ENCODE measurements at places on chromosomes 11 and 22. TPM values are rescaled to one million over a fixed set of nuclear protein-coding genes. Genes with fewer than 3 reads are reported as not detected.

GRCh38 chr11:77207618-77208313 lies 79.7 kb downstream of the MYO7A start:
- no peak overlapping the region for H3K27ac ChIP-seq
- no peak for DNase-seq
- no peak overlapping the region for H3K4me3 ChIP-seq
- H3K4me1 ChIP-seq: no peaks in the 10 kb centered on the region
- no peaks in the 10 kb centered on the region for H3K27me3 ChIP-seq
- H3K36me3 ChIP-seq: no peaks in the 10 kb centered on the region

HTR3B gene
- 0.11 TPM for polyA plus RNA-seq

KLHDC7B gene
- 23.4 TPM for polyA plus RNA-seq

PRODH gene
- 2.9 TPM for polyA plus RNA-seq

- no peaks in the 10 kb centered on the region for H3K36me3 ChIP-seq
- H3K27ac ChIP-seq: no peak overlapping the region
- no peak for DNase-seq
- no peak overlapping the region for H3K4me3 ChIP-seq
- no peaks in the 10 kb centered on the region for H3K4me1 ChIP-seq
Observed at GRCh38 chr11:19646308-19646707, 66.3 kb upstream of the NAV2 start.

GRCh38 chr22:49320714-49321476 lies 506.8 kb downstream of the BRD1 start:
- no peaks in the 10 kb centered on the region for H3K27me3 ChIP-seq
- H3K4me3 ChIP-seq: no peak overlapping the region
- H3K4me1 ChIP-seq: no peaks in the 10 kb centered on the region
- DNase-seq: no peak

GRCh38 chr11:84685149-84685548 lies 942.0 kb downstream of the DLG2 start:
- no peak overlapping the region for H3K4me3 ChIP-seq
- DNase-seq: no peak
- H3K27ac ChIP-seq: no peak overlapping the region
- H3K4me1 ChIP-seq: no peaks in the 10 kb centered on the region

DNA sequence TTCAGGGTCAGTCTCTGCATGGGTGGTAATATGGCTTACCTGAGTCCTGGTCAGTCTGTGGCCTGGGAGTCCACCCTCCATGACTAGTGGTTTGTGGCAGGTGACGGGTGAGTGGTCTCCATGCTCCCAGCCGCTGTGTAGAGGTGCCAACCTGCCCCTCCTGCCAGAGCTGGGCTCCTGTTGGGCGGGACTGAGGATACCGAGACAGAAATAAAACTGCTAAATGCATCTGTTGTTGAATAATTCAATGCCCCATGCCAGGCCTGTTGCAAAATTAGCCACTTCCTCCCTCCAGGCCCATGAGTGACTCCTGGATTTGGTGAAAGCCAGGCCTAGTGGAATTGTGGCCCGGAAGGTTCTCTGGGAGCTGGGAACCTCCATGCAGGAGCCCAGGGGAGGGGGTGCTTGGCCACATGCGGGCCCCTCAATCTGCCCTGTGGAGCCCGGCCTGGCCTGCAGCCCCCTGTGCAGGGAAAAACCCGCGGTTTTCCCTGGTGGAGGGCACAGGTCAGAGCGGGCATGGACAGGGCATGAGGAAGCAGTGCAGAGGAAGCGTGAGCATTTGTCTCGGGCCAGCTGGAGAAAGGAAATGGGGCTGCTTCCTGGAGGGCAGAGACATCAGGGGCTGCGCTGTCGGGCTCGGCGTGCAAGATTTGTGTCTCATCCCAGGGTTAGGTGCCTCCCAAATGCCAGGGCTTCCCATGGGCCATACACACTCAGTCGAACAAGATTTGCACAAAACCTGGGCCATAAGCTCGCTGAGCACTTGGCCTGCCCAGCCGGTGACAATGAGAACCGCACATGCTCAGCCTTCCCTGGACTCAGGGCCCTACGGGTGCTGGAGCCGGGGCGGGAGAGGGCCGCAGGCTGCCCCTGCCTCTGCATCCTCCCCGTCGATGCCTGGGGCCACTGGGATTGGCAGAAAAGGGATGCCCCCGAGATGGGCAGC lies 66.9 kb downstream of the KCNQ1 start:
- H3K4me3 ChIP-seq: no peak overlapping the region
- no peaks in the 10 kb centered on the region for H3K27me3 ChIP-seq
- H3K4me1 ChIP-seq: no peaks in the 10 kb centered on the region
- no peak overlapping the region for H3K27ac ChIP-seq
- no peaks in the 10 kb centered on the region for H3K36me3 ChIP-seq
- DNase-seq: no peak

DNA sequence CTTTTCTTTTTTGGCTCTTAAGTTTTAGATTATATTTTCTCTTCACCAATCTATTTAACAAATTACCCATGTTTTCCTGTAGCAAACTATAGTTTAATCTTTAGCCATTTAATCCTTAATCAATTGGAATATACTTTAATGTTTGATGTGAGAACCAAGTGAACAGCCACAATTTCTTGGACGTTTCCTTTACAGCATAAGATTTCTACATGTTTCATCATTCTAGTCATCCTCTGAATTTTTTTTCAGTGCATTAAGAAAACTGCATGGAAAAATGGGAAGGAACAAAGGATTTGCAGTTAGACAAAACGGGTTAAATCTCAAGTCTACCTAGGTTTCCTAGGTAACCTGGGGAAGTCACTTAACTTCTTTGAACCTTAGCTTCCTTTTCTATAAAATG lies 507.1 kb upstream of the CCDC90B start:
- H3K27ac ChIP-seq: no peak overlapping the region
- H3K4me1 ChIP-seq: no peaks in the 10 kb centered on the region
- DNase-seq: no peak
- H3K36me3 ChIP-seq: no peaks in the 10 kb centered on the region
- H3K27me3 ChIP-seq: no peaks in the 10 kb centered on the region

DNA sequence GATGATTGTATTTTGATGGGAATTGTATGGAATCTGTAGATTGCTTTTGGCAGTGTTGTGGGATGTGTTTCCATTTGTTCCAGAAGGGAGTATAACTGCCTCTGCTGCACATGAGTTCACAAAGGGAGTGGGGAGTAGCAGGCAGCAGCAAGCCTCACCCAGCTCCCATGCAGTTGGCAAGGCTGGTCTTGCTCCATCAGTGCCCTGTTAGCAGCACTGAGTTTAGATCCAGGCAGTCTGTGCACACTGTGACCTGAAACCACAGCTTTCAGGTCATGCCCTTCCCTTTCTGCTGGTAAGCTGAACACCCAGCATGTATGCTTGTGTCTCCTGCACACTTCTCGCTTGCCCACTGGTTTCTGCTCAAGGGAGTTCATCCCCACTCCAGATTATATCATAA lies 3.7 kb upstream of the NUCB2 start:
- no peak overlapping the region for H3K4me3 ChIP-seq
- H3K36me3 ChIP-seq: no peaks in the 10 kb centered on the region
- no peak for DNase-seq
- no peaks in the 10 kb centered on the region for H3K27me3 ChIP-seq

- H3K4me1 ChIP-seq: no peaks in the 10 kb centered on the region
- no peak for DNase-seq
- H3K27ac ChIP-seq: no peak overlapping the region
- no peak overlapping the region for H3K4me3 ChIP-seq
Observed at GRCh38 chr11:111949519-111950426, 12.6 kb downstream of the DIXDC1 start.

DNA sequence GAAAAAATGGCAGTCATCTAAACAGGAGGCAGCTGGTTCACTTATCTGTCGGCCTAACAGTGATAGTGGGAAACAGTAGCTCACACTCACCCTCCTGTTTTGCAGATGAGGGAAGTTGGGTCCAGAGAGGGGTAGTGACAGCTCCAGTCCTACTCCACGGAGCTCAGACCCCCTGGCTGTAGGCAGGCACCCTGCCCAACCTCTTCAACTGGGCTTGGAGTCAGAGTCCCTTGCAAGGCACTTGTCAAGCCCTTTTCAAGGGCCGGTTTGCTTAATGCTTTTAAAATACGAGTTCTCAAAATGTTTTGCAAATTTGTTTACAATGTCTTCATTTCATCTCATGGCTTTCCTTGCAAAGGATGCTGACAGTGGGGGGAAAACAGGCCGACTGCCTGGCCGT lies 75.1 kb downstream of the BMAL1 start:
- H3K27me3 ChIP-seq: no peaks in the 10 kb centered on the region
- peaks cover 51% of the 10 kb centered on the region for H3K36me3 ChIP-seq
- no peaks in the 10 kb centered on the region for H3K4me1 ChIP-seq

DNA sequence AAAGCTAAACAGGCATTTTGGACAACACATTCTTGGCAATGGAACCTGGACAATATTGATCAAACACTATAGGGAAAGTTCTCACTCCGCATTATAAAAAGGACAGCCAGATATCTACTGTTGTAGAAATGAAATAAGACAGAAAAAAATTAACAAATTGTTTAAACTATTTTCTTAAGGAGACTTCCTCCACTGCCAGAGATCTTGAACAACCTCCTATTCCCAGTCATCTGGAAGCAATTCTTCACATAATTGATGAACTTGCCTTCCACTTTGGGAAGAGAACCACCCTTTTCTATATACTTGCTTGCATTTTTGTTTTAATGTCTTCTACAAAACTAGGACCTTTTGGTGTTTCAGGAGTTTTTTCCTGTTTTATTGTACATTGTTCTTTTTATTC lies 216.1 kb downstream of the CASP12 start:
- no peak overlapping the region for H3K27ac ChIP-seq
- H3K4me3 ChIP-seq: no peak overlapping the region
- DNase-seq: no peak
- H3K36me3 ChIP-seq: no peaks in the 10 kb centered on the region
- H3K4me1 ChIP-seq: no peaks in the 10 kb centered on the region

- H3K4me3 ChIP-seq: no peak overlapping the region
- no peaks in the 10 kb centered on the region for H3K27me3 ChIP-seq
- no peak for DNase-seq
- no peak overlapping the region for H3K27ac ChIP-seq
- H3K36me3 ChIP-seq: no peaks in the 10 kb centered on the region
Observed at GRCh38 chr22:27580311-27580897, 221.2 kb downstream of the MN1 start.

DNA sequence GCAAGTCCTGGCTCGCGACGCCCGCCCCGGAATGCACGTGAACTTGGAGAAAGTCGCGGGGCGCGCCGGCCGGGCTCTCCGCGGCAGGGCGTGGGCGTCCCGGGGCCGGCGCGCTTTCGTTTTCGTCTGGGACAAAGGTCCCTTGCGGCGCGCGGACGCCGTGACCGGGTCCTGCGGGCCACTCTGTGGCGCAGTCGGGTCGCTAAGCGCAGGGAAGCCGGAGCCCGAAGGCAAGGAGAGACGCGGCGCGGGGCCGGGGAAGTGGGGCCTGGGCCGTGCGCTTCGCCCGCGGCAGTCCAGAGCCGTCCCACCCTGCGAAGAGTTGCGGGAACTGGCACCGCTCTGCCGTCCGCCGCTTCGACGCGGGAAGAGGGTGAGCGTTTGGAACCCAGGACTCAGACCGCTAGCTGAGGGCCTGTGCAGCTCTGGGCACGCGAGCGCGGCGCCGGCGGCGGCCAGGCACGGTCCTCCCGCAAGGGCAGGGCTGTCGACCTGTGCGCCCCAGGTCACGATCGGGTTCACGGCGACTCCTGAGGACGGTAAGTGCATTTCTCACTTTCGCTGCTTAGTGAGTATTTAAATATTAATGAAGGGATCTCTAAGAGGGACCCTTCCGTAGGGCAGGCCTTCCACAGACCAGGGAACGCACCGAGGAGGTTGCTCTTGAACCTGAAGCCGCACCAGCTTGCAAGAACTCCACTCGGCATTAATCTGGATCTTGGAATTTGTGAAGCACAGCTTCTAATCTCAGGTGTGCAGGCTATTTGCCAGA lies 78.0 kb upstream of the PPARA start:
- H3K4me3 ChIP-seq: peak overlapping the region; percentile 89
- no peak for DNase-seq
- no peak overlapping the region for H3K27ac ChIP-seq
- peaks cover 5% of the 10 kb centered on the region for H3K36me3 ChIP-seq
- peaks cover 2% of the 10 kb centered on the region for H3K4me1 ChIP-seq

HBG2 gene
- 1.0 TPM for polyA plus RNA-seq

INCENP gene
- polyA plus RNA-seq: 5.2 TPM

- H3K27ac ChIP-seq: no peak overlapping the region
- no peaks in the 10 kb centered on the region for H3K4me1 ChIP-seq
- H3K27me3 ChIP-seq: no peaks in the 10 kb centered on the region
- DNase-seq: no peak
- H3K36me3 ChIP-seq: no peaks in the 10 kb centered on the region
- H3K4me3 ChIP-seq: no peak overlapping the region
Observed at GRCh38 chr11:12625438-12626071, 48.7 kb upstream of the TEAD1 start.

DNA sequence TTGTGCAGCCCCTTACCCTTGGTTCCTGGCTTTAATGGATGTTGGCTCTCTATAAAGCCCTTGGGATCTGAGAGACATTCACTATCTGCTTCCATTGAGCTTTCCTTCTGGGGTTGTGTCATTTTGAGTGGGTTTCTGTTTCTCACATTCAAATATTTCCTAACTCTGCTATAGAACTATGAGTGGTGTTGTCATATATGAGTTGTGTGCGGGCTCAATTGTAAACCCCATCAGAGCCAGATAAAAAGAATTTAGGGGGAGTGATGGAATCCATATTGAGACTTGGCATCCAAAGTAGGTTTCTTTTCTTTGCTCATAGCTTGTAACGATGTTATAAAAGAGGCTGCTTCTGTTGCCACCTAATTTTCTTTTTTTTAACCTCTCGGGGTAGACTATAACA lies 41.8 kb upstream of the SPON1 start:
- no peak for DNase-seq
- H3K4me1 ChIP-seq: peaks cover 5% of the 10 kb centered on the region

GRCh38 chr11:94964934-94965333 lies 8.4 kb downstream of the CWC15 start:
- no peak overlapping the region for H3K27ac ChIP-seq
- H3K4me1 ChIP-seq: no peaks in the 10 kb centered on the region
- H3K36me3 ChIP-seq: peaks cover 92% of the 10 kb centered on the region
- no peak for DNase-seq
- H3K27me3 ChIP-seq: no peaks in the 10 kb centered on the region

GRCh38 chr11:117020869-117021564 lies 77.2 kb downstream of the SIK3 start:
- H3K27me3 ChIP-seq: no peaks in the 10 kb centered on the region
- H3K36me3 ChIP-seq: no peaks in the 10 kb centered on the region
- H3K4me3 ChIP-seq: no peak overlapping the region
- H3K4me1 ChIP-seq: peaks cover 38% of the 10 kb centered on the region
- no peak overlapping the region for H3K27ac ChIP-seq
- no peak for DNase-seq

DNA sequence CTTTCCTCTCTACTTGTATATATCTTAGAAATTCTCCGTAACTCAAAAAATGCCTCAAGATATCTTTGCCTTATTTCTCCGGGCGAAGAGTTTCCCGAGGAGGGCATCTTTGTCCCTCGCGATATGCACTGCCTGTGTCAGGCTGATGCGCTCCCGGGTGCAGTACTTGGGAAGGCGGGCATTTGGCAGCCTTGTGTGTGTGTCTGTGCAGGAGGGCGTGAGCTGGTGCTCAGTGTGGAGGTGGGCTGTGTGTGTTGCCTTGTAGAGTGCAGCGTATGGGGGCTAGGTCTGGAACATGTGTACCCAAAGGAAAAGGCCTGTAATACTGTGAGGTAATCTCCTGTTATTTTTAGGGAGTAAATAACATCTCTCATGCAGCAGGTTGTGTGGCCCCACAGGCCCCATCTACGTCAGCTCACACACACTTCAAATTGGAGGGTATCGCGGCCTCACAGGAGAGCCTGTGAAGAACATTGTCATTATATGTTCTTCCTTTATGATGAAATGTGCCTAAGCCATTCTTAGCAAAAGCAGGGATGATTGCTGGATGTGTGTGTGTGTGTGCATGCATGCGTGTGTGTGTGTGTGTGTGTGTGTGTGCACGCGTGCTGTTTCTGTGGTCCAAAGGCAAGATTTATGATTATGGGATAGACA lies 77.5 kb downstream of the KCNJ1 start:
- no peaks in the 10 kb centered on the region for H3K27me3 ChIP-seq
- H3K4me3 ChIP-seq: no peak overlapping the region
- DNase-seq: no peak
- H3K36me3 ChIP-seq: peaks cover 60% of the 10 kb centered on the region
- no peak overlapping the region for H3K27ac ChIP-seq

Measured in thymus (tissue), 14 donors.